ENCODE measurements at places on chromosomes 1 and 21.

- DNase-seq = no peak
Observed at GRCh38 chr1:35854989-35855700, 27.9 kb upstream of the AGO1 start.

- no peak for DNase-seq
Observed at GRCh38 chr1:55632058-55632457, 416.9 kb upstream of the USP24 start.

DNA sequence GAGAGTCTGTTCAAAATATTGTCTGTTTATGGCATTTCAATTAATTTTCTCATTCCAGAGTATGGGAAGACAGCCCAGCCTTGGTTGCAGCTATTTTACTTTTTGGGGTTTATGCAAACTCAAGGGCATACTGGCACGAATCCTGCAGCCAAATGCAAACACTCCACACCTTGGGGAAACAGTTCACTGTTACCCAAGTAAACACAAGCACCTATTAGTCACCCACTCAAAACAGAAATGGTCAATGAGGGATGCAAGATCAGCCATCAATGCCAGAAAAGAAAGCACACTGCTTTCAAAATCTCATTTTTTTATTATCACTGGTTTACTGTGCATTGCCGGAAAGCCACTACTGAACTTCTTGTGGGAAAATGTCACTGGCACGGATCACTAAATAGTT lies 170.6 kb downstream of the RUNX1 start:
- DNase-seq = no peak

DNA sequence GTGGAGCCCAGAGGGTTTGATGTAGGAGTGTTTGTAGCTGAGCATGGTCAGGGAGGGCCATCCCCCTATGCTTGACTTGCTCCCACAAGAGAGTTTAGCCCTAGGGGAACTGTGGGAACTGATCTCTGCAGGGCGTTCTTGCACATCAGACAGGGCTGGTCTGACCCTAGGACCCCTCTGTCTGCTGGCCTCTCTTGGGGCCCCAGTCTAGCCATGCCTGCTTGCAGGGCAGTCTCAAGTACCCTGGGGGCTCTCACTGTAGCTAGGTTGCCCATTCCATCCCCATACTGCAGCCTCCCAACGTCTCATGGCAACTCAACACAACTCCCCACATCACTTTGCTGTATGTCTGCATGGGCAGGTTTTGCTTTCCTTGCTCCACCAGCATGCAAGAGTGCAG lies 1250.7 kb upstream of the B3GALT2 start:
- DNase-seq = no peak

DNA sequence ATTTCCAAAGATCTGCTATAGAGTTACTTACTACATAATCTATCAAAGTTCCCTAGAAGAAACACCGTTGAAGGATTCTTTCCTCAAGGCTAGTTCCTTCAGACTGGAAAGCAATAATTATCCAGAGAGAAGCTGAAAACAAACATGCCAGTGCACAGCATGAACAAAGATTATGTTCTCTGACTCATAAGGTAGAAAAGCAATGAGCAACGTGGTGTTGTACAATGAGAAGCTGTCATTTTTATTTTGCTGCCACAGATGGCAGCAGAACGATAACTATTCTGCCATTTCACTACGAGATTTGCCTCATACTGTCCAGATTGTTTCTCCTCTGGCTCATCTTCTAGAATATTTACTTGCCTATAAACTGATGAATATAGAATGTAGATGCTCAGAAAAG lies 10.7 kb downstream of the EXTL2 start:
- DNase-seq = no peak

- DNase-seq = peak; percentile 18
Observed at GRCh38 chr1:219126377-219126776, 47.3 kb upstream of the LYPLAL1 start.

GRCh38 chr1:9886092-9886742 lies 23.9 kb downstream of the CTNNBIP1 start:
- no peak for DNase-seq

DNA sequence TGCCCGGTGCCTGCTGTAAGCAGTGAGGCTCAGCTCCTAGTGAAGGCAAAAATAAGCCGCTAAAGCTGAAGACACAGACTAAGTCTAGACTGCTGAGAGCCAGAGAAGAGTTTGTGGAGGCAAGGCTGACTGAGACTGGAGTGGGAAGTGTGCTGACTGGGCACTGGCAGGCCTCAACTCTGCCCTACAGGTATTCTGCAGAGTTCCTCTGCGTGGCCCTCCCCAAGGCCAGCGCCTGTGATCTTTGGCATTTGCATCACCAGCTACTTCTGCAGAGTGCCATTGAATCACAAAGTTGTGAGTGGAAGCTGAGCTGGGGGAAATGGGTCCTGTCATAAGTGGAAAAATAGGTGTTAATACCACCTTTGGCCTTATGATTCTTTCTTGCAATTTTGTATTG lies 905.7 kb downstream of the PLA2G4A start:
- DNase-seq = no peak

- DNase-seq = no peak
Observed at GRCh38 chr1:67537667-67538018, 107.4 kb upstream of the SERBP1 start.

- peak; percentile 52 for DNase-seq
Observed at GRCh38 chr1:214380396-214380795, 99.4 kb downstream of the SMYD2 start.

GRCh38 chr1:202214089-202214843 lies 20.7 kb downstream of the LGR6 start:
- DNase-seq = no peak

DNA sequence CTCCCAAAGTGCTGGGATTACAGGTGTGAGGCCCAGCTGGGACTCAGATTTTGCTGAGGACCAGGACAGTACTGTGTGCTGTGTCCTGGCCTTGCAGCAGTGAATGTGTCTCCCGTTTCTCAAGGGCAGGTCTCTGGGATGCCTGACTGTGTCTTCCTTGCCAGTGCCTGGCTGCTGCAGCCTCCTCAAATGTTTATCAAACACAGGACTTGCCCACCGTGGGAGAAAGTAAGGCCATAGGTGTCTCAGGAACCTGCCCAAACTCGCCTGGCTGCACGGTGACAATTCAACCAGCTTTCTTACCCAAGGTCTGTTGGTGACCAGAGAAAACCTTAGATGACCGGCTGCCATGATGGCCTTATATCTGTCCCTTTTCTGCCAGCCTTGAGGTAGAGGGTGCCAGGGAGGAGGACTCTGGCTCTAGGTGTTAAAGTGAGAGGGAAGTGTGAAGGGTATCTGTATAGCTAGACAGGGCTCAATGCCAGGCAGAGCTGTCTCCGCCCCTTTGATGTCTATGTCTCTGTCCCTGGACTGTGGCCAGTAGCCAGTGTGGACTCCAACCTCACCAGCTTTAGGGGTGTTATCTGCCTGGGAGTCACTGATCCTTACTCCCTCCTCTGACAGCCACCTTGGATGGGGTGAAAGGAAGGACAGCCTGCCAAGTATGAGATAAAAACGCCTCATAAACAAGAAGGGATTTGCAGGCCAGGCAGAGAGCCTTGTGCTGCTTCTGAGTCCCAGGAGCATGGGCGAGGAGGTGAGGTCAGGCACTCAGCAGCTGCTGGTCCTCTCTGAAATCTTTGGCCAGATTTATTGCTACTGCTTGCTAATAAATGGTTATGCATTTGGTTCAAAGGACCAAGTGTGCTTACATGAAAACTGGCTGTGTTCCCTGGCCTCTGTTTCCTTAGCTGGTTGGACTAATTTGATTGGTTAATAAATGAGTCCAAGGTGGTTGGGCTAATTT lies 22.3 kb downstream of the IL6R start:
- DNase-seq = no peak

DNA sequence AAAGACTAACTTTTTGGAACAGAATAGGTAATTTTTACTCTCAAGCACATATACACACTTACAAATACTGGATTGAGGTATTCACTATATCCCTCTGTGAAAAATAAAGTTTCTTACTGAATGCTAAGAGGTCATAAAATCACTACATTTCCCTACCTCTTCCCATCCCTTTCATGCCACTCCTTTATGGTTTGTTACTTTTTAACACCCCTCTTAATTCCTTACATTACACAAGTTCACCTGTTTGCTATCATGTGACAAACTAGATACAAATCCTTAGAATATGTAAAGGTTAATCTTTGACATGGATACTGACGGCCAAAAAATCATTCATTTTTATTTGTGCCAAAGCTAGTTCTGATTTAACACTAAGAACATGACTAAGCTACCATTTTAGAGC lies 6.8 kb upstream of the DCAF6 start:
- DNase-seq = no peak

DNA sequence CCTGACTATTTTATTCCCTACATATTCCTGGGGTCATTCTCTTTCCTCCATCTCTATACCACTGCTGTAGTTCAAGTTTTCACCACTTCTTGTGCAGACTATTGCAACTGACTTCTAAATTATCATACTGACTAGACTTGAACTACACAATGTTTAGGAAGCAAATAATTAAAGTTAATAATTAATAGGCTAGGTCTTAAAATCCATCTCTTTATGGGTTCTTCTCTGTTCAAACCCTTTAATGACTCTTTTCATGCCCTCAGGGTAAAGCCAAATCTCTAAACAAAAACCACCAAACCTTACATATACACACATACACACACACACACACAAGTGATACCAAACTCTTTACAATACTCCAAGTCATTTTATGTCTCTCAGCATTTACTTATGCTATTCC lies 22.3 kb upstream of the MOB3C start:
- no peak for DNase-seq

All from left kidney (tissue), 8 donors.